Pancreas (tissue), 10 donors: ENCODE measurements at places on chromosomes 11 and 22. TPM values are rescaled to one million over a fixed set of nuclear protein-coding genes. Genes with fewer than 3 reads are reported as not detected.

GRCh38 chr11:21622566-21622965, 570.3 kb upstream of the ANO5 start:
- DNase-seq, result no peak
- H3K27me3 ChIP-seq, result no peaks in the 10 kb centered on the region
- H3K4me3 ChIP-seq, result no peak overlapping the region

FJX1 gene
- 4.7 TPM for total RNA-seq

RAB36 gene
- 1.2 TPM for total RNA-seq

PHLDB1 gene
- 66.6 TPM for total RNA-seq

- H3K27me3 ChIP-seq, result no peaks in the 10 kb centered on the region
- no peaks in the 10 kb centered on the region for H3K4me1 ChIP-seq
- H3K4me3 ChIP-seq, result no peak overlapping the region
- DNase-seq, result no peak
- H3K27ac ChIP-seq, result no peak overlapping the region
- H3K36me3 ChIP-seq, result no peaks in the 10 kb centered on the region
Observed at GRCh38 chr11:69172674-69173073, 16.9 kb downstream of the SMIM38 start.

FAM83F gene
- 18.5 TPM for total RNA-seq

- H3K27ac ChIP-seq, result no peak overlapping the region
- no peak overlapping the region for H3K4me3 ChIP-seq
- no peaks in the 10 kb centered on the region for H3K27me3 ChIP-seq
Observed at GRCh38 chr11:82731691-82732277, 1.9 kb downstream of the FAM181B start.

DNA sequence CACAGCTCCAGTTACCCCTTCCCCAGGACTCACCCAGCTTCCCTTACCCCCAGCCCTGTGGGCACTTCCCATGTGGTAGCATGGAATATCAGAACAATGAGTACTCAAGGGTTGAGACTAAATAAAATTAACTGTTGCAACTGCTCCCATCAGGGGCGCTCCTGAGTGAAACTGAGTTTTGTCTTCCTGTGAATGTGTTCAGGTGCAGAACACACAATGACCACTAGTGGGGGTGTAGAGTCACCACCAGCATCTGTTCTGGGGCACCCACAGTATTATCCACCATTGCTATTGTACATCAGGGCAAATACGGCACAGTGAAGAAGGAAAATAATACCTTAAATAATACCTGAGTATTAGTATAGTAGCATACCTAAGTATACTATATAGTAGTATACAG, 689.7 kb downstream of the TBC1D22A start:
- no peak overlapping the region for H3K27ac ChIP-seq
- H3K4me3 ChIP-seq, result no peak overlapping the region
- no peak for DNase-seq

YIF1A gene
- 43.9 TPM for total RNA-seq

KDM4D gene
- total RNA-seq, result 0.32 TPM

- peak overlapping the region; percentile 3 for H3K4me3 ChIP-seq
- DNase-seq, result no peak
- no peaks in the 10 kb centered on the region for H3K36me3 ChIP-seq
Observed at GRCh38 chr22:38706901-38707195, 1.1 kb downstream of the GTPBP1 start.
